ENCODE measurements at places on chromosomes 4 and X.

DNA sequence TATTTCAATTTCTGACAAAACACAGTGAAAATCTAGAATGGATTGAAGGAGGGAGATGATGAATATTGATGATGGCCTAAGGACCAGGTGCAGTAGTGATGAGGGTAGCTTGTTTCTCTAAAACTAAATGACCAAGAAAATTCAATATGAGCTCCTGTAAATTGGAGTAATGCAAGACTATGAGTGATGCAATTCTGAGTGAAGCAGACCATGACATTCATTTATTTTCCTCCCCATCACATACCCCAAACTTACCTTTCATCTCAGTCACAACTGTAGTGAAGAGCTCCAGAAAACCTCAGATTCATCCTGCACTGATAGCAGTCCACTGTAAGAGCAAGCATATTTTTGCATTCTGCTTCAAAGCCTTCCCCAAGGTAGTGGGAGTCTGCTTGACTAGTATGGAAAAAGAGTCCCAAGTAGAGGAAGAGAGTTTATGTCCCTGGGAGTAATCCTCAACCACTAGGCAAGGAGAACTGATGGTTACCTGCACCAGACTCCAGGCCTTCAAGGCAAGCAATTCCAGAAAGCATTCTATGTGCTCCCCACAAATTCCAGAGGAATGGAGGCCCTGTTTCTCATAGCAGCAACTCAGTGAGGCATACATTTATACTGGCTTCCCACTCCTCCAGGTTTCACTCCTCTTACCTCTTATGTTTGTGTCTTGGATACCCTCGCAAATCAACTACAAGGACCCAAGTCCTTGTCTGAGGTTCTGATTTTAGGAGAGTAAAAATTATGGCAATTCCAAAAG, 47.2 kb downstream of the CXCL1 start:
- no peak for DNase-seq

GRCh38 chrX:79412972-79413371, 45.8 kb upstream of the ITM2A start:
- peak; percentile 8 for DNase-seq

GRCh38 chr4:176137631-176138030, 57.8 kb downstream of the SPATA4 start:
- DNase-seq, result peak; percentile 20

DNA sequence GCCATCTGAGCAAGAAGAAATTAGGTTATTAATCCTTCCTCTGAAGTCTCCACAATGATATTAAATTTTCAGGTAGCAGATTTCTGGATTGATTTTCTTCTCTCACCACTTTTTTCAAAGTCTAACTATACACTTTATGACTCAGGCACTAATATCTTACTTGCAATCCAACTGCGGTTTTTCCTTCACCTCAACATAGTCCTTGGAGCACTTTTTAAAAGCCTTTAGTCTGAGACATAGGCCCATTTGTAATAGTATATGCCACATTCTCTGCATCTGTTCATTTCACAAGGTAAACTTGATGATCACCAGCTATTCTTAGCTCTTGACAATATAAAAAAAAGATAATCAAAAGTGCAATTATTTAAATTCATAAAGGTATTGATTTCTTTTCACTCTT, 55.9 kb upstream of the EDNRA start:
- DNase-seq, result no peak

GRCh38 chr4:3783693-3784306, 17.6 kb downstream of the ADRA2C start:
- peak; percentile 13 for DNase-seq

All from ACHN (cell line).